ENCODE measurements at places on chromosomes 2 and 18.

DNA sequence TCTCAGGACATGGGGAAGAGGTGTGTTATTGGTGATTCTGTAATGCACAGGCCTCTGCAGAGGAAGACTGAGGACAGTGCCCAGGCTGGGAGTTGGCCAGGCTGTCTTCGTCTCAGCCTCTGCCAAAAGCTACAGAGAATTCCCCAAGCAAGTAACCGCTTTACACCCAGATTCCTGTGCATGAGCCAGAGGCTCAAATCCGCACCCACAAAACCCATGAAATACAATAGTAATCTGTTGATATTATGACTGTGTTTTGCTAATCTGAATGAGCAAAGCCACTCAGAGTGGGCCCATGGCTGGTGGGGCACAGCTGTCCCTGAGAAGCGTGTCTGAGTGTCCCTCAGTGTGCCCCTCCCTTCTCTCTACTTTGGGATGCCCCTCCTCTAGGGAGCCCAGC, 149.5 kb upstream of the PXDN start:
- DNase-seq = no peak

DNA sequence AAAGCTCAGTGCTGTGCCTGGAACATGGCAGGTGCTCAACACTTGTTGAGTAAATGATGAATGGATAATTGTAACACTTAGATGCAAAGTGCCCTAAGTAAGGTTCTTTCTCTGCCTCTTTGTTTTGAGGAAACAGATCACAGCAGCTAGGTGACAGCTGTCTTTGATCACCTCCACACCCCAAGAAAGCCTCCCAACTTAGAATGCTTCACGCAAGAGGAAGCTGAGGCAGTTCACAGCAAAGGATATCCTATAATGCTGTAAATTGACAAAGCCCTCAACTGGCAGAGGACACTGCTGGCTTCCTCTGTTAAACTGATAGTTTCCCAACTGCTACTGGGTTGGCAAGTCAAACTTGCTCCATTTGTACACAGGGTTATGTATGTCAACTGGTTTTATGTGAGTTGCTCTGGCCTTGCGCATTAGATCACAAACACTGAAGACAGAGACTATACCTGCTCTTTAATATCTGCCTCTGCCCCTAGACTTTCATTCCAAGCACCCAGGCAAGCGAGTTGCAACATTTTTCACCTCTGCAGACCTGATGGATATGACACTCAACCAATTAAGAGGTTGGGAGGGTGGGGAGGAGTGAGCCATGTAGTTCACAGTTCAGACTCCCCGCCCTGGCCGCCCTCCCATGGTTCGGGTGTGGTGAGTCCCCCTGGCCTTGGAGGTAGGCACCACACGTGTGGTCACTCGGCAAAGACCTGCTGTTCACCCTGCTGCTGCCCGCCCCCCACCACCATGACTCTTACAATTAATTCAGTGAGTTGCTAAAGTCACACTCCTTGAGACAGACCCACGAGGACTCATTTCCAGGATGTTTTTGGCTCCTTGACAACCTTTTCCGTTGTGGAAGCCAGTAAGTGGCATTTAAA, 4.8 kb upstream of the MALL start:
- no peak for DNase-seq

GRCh38 chr2:26974352-26974751, 3.9 kb downstream of the MAPRE3 start:
- DNase-seq = no peak

DNA sequence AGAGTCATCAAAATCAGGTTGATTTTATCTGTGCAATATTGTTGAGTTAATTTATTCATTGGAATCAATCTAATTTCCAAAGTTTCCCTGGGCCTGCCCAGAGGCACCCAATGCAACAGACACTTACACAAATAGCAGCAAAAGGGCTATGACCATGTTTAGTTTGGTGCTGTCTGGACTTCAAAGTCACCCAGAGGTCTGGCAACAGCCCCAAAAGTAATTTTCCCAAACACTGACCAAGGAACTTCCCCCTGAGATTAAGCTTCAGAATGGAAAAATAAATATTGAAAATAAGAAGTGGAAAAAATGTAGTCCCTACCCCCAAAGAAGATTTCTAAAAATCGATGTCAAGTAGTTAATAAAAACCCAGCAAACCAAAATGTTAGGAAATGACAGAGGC, 70.9 kb upstream of the RNF152 start:
- DNase-seq = no peak

GRCh38 chr2:205034034-205034433, 488.8 kb downstream of the PARD3B start:
- no peak for DNase-seq

- no peak for DNase-seq
These were observed 430.5 kb downstream of the SLC4A3 start for GRCh38 chr2:220057916-220058315.

DNA sequence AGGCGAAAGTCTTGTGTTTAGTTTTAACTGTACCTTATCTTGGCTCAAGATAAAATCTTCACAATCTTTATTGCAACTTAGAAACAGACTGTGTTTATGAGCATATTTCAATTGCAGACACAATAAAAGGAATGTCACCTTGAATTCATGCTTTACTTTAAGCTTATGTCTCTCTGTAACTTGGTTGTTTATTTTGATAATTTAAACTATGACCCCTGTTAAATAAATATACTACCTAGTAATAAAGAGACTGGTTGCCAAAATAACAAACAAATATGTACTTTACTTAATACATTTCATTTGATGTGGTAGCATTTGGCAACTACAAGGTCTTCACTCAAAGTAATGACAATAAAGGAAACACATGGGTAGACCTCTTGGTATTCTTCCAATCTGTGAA, 202.6 kb downstream of the KCNJ3 start:
- no peak for DNase-seq

- DNase-seq = no peak
These were observed 29.9 kb upstream of the SCYGR2 start for GRCh38 chr2:227568852-227569169.

- DNase-seq = no peak
These were observed 1.3 kb downstream of the HS1BP3 start for GRCh38 chr2:20649576-20649975.

DNA sequence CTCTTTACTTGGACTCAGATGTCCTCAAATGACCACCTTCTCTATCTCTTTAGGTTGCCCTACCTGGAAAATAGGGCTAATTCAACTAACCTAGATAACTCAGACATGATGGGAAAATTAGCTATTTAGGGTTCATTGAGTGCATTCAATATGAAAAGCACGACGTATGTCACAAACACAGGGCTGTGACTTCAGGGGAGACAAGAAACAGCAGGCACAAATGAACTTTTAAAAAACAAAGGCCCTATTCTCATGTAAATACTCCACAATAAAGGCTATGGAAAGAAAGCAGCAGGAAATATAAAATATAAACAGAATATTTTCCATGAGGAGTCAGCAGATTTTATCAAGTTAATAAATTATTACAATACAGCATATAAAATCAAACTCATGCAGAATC, 97.8 kb downstream of the SS18 start:
- no peak for DNase-seq

DNA sequence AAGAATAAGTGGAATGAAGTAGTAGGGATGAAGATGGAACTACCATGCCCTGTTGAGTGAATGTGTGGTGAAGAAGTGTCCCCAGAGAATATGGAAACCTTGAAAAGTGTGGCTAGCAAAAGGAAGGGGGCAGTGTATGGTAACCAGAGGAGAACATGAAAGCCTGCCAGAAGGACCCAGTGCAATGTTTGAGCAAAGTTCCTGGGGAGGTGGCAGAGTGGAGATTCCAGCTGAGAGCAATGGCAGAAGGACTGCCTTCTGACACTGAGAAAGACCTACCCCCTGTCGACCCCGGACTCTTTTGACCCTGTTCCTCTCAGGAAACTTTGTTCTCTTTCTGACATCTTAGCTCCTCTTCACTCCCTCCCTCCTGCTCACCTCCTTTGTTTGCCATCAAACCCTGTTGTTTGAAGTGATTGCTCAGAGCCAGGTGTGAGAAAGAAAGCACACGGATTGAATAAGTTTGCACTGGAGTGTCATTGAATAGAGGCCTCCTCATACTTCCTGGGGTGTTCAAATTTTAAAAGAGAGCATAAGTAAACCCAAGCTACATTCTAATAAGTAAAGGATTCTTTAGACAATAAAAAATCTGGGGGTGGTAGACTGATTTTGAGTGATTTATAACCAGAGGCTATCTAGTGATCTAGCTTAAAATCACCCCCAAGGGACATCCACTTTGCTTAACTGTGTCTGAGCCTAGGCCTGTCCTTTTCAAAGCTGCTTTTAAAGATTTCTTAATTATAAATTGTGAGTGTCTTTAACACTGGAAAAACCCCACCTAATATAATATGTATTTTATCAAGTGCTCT, 57.1 kb downstream of the TRIB2 start:
- DNase-seq = no peak

- DNase-seq = no peak
These were observed 344.3 kb upstream of the KCNH7 start for GRCh38 chr2:163182764-163183354.

DNA sequence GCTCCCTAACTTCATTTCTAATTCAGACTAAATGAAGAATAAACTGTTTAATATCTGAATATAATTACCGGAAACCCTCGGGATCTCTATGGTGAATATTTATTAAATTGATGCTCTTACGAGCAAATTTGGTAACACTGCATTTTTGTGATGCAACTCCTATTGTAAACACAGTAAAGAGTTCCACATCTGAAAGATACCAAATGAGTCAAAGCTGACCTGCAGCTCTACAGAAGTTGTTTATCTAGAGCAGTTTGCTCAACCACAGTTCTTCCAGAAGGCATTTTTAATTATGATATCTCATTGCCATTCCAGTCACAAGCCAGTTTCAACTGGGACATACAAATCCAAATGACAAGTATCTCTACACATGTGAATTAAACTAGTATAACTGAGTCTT, 129.7 kb downstream of the PKP4 start:
- no peak for DNase-seq

- DNase-seq = no peak
These were observed 126.1 kb downstream of the WDSUB1 start for GRCh38 chr2:159160412-159160811.

DNA sequence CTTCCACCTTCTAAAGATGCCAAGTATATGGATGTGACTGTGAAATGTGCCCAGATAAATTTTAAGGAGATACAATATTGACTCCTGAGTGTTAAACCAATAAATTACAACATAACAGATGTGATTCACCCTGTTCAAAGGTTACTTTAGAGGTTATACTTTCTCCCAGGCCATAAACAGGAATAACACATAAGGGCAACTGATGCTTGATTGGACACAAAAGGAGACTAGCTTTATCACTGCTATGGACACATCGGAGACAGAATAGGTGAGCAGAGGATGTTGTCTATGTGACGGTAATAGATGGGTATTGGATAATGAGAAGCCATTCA, 31.9 kb upstream of the SLC25A52 start:
- no peak for DNase-seq

- no peak for DNase-seq
These were observed 22.1 kb downstream of the CHCHD5 start for GRCh38 chr2:112606547-112606946.

DNA sequence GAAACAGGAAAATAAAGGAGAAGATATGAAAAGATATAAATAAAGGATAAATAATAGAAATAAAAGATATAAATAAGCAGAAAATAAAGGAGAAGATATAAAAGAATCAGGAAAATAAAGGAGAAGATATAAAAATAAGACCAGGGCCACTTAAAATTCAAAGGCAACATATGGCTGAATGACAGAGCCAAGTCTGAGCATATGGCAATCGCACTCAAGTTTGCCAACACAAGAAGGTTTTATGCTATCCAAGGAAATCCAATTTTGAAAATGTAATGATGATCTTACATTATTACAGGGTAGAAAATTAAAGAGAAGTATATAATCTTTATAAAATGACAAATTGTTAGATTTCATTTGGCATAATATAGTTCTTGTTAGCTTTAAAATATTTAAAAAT, 33.6 kb downstream of the USP40 start:
- no peak for DNase-seq

DNA sequence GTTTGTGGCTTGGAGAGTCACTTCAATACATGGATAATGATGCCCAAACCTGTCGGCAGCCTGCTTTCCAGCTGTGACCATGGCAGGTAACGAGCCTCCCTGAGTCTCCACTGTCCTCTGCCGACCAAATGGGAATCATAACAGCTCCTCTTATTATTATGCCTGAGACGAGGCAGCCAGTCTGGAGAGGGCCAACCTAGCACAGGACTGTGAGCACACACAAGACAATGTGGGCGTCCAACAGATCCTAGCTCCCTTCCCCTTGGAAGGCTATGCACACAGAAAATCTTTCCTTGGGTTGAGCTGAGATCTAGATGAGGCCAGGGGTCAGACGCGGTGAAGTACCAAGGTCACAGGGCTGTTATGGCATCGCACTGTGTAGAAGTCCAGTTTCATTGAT, 890 bp upstream of the SLC4A3 start:
- DNase-seq = no peak

GRCh38 chr2:22753476-22753875, 631.5 kb upstream of the KLHL29 start:
- no peak for DNase-seq

GRCh38 chr18:23949863-23950262, 64.7 kb upstream of the TTC39C start:
- DNase-seq = no peak

GRCh38 chr2:2613279-2614199, 282.5 kb upstream of the MYT1L start:
- DNase-seq = peak; percentile 91

- DNase-seq = peak; percentile 3
These were observed 33.3 kb upstream of the ALPP start for GRCh38 chr2:232345251-232345650.

DNA sequence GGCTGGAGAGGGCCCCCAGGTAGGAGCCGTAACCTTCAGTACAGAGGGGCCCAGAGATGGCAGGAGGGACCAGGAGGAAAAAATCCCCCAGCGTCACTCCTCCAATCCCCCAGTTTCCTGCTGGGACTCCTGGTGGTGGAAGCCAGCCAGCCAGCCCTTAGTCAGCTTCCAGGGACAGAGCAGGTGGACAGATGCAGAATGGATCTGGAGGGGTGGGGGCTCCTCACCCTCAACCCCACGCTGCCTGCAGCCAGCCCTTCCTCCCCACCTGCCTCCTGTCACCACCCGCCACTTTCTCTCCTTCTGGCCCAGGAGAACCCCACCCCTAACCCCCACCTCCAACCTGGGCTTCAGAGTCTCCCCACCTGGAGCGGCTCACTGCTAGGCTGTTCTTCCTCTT, 21.1 kb downstream of the EMX1 start:
- no peak for DNase-seq

GRCh38 chr2:42067521-42067920, 19.7 kb downstream of the PKDCC start:
- no peak for DNase-seq

GRCh38 chr2:53785366-53785765, 1.4 kb downstream of the ASB3 start:
- DNase-seq = no peak

DNA sequence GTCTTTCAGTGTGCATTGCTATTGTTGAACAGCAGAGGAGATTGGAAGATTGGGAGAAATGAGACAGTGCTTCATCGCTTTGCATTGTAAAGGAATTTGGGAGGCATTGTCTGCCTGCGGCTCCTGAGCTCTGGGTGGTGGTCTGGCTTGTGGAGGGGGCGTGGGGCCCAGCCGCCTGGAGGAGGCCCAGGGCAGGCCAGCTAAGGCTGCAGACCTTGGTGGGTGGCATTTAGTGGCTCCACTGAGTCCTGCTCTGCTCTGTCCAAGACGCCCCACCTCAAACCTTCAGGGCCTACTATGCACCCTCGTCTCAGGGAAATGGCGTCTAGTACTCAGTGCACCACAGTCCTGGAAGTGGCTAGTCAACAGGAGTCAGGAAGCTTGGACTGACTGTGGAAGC, 5.7 kb upstream of the HS1BP3 start:
- DNase-seq = no peak

- no peak for DNase-seq
These were observed 9.0 kb upstream of the ARHGEF4 start for GRCh38 chr2:130827502-130828251.

GRCh38 chr2:171406044-171406443, 27.7 kb downstream of the METTL8 start:
- no peak for DNase-seq
